ENCODE measurements at places on chromosomes 5 and 9.
A peak's percentile ranks its signal among the peaks of the same experiment; 100 is the strongest.

GRCh38 chr5:140312067-140312790 lies 9.3 kb upstream of the PFDN1 start:
- H3K27me3 ChIP-seq: peaks cover 5% of the 10 kb centered on the region
- H3K4me3 ChIP-seq: no peak overlapping the region
- H3K27ac ChIP-seq: no peak overlapping the region
- no peaks in the 10 kb centered on the region for H3K36me3 ChIP-seq
- DNase-seq: no peak
- H3K4me1 ChIP-seq: no peaks in the 10 kb centered on the region

DNA sequence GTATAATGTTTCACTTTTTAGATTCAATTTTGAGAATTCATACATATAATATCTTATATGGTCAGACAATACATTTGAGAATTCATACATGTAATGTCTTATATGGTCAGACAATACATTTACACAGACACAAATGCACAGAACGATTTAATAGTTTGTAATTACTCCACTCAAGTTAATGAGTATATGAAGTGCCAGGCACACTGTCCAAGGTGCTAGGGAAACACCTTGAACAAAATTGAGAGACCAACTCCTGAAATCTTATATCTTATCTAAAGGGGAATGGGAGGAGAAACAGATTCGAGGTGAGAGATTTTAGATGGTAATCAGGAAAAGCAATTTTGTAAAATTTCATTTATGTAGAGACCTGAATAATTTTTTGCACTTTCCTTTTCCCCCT lies 994.7 kb downstream of the CDH12 start:
- no peak for DNase-seq
- no peaks in the 10 kb centered on the region for H3K4me1 ChIP-seq
- H3K27me3 ChIP-seq: no peaks in the 10 kb centered on the region
- H3K4me3 ChIP-seq: no peak overlapping the region

GRCh38 chr9:6133346-6134063 lies 82.1 kb upstream of the IL33 start:
- DNase-seq: no peak
- H3K4me3 ChIP-seq: no peak overlapping the region

- no peak overlapping the region for H3K4me3 ChIP-seq
- DNase-seq: no peak
- no peaks in the 10 kb centered on the region for H3K36me3 ChIP-seq
Measured at GRCh38 chr5:160616712-160617497, 195.2 kb downstream of the PTTG1 start.

- H3K4me1 ChIP-seq: peaks cover 1% of the 10 kb centered on the region
- H3K27ac ChIP-seq: no peak overlapping the region
- no peaks in the 10 kb centered on the region for H3K27me3 ChIP-seq
Measured at GRCh38 chr5:177094224-177095087, 7.7 kb downstream of the FGFR4 start.

DNA sequence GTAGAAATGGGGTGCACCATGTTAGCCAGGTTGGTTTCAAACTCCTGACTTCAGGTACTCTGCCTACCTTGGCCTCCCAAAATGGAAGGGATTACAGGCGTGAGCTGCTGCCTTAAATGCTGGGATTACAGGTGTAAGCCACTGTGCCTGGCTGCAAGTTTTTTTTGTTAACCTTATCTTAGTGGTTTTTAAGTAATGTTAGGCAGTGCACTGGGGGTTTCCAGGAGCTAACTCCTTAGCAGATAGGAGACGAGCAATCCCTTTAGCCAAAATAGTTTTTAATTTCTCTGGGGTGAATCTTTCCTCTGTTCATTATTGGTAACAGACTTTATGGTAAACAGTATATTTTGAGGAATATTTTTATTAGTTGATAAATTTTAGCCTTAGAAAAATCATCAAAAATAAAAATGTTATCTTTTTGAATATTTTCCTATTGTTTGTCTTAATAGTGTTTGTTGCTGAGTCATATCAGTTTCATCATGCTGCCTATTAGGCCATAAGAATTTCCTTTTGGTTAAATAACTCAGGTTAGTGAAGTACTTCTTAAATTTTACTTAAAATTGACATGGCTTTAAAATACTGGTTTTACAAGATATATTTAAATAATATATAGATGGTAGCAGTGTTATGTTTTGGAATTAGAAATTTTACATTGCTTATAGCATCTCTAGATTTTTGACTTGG lies 37.9 kb downstream of the LMNB1 start:
- H3K27me3 ChIP-seq: no peaks in the 10 kb centered on the region
- no peak overlapping the region for H3K27ac ChIP-seq
- H3K4me1 ChIP-seq: peaks cover 25% of the 10 kb centered on the region
- no peak overlapping the region for H3K4me3 ChIP-seq

- peak within 1 kb of the TSS; percentile 42 for H3K4me3 ChIP-seq
- peaks cover 14% of the 10 kb centered on the region for H3K4me1 ChIP-seq
- no peaks in the 10 kb centered on the region for H3K36me3 ChIP-seq
- DNase-seq: peak; percentile 64
- H3K27ac ChIP-seq: no peak within 1 kb of the TSS
Measured at GRCh38 chr5:1008451-1009358, at the start of gene NKD2. Gene NKD2, plus strand, starts transcription at chr5:1008802. Its CDS starts 256 bp downstream, at chr5:1009058.

DNA sequence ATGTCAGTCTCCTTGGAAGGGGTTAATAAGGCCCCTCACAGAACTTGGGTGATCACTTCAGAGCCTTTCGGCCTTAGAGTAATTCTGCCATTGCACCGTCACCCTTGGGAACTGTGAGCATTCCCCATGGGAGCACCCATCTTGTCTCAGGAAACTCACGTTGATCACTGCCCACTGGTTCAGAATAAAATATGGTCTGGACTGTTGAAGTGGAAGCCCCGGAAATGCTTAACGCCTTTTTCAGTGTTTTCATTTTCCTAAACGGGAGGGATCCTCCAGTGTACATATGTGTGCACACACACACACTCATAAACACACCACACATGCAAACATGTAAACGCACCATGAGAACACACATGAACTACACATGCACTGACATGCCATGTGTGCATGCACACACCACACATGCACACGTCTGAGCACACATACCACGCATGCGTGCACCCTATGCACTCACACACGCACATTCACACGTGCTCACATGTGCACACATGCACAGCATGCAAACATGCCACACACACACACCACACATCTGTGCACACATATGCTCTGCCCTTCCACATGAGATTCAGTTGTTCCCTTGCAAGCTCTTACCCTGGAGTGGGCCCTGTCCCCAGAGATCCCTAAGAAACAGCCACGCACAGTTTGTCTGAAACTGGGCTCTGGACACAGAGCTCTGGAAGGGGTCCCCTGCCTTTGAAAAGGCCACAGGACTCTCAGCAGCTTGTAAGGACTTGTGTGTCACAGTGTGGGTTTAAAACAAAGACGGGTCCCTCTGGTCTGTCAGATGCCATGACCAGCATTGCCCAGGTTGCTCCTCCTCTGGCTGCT lies 17.0 kb downstream of the MRPL36 start:
- H3K4me1 ChIP-seq: peaks cover 23% of the 10 kb centered on the region
- H3K36me3 ChIP-seq: no peaks in the 10 kb centered on the region
- no peak for DNase-seq
- peak overlapping the region; percentile 39 for H3K4me3 ChIP-seq

GRCh38 chr5:94524841-94525697 lies 93.3 kb downstream of the KIAA0825 start:
- no peaks in the 10 kb centered on the region for H3K36me3 ChIP-seq
- H3K4me1 ChIP-seq: no peaks in the 10 kb centered on the region
- no peak overlapping the region for H3K4me3 ChIP-seq
- H3K27me3 ChIP-seq: no peaks in the 10 kb centered on the region

Measured in activated B cell treated with CpG ODN at 0.5 μM for 24 hours (primary cell).